Mesothelial cell of epicardium (in vitro differentiated cells): ENCODE measurements at places on chromosomes 11 and 22.

- DNase-seq = no peak
These were observed 2.5 kb upstream of the MS4A13 start for GRCh38 chr11:60512651-60513225.

DNA sequence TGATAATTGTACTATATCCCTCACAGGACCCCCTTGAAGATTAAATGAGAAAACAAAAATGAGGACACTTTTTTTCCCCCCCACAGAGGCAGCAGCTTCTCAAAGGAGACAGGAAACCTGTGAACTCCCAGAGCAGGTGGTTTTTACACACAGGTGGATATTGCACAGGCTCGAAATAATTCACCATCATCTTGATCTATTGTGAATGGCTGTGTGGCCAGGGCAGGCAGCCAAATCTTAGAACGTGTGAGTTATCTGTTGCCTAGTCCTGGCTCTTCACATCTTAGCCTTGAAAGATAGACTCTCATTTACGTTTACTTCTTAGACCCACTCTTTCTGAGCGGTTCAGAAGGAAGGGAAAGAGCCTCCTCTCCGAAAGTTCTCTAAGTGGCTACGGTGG lies 23.5 kb downstream of the PPFIBP2 start:
- DNase-seq = no peak

- no peak for DNase-seq
These were observed 23.8 kb downstream of the MICAL2 start for GRCh38 chr11:12134236-12134585.

DNA sequence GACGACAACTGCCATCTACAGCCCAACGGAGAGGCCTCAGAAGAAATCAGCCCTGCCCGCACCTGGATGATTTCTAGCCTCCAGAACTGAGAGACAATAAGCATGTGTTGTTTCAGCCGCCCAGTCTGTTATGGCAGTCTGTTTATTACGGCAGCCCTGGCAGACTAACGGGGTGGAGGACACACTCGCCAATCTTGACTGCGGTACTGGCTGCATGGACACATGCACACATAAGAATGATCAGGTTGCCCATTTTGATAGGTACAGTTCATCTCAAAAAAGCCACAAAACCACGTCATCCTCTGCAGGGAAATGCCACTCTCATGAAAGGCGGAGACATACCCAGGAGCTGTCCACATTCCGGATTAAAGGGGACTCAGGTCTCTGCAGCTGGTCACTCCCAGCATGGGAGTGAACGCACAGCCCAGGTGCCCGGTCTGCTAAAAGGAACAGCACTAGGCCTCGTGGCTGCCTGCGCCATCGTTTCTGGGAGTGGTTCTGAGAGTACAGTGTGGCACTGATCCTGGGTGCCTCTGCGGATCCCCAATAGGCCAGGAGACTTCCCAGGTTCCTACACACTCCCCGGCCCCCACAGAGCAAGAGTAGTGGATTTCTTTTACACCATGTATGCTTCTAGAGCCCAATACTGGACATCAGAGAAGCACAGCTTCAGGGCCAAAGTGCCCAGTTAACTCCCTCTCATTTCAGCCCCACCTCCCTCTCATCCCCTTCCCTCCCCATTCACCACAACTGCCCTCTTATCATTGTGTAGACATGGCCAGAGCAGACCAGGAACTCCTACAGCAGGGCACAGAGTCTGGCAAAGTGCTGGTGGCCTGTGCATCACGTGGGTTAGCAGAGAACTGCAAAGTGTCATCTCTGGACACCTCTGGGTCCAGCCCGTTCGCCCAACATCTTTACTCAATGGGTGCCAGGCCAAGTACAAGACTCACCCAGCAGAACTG lies 11.7 kb upstream of the COMT start:
- DNase-seq = no peak

DNA sequence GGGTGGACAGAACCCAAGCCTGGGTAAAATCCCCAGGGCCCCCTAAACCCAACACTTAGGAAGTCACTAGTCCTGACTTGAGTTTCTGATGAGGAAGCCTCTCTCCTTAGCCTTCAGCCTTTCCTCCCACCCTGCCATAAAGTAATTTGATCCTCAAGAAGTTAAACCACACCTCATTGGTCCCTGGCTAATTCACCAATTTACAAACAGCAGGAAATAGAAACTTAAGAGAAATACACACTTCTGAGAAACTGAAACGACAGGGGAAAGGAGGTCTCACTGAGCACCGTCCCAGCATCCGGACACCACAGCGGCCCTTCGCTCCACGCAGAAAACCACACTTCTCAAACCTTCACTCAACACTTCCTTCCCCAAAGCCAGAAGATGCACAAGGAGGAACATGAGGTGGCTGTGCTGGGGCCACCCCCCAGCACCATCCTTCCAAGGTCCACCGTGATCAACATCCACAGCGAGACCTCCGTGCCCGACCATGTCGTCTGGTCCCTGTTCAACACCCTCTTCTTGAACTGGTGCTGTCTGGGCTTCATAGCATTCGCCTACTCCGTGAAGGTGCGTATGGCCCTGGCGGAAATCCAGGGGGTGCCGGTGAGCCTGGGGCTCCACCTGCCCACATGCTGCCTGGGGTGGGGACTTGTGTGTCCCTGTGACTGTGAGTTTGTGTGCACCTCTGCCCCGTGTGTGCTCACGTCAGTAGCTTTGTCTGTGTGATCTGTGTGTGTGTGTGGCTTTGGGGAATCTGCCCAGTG lies at the start of gene IFITM1:
TSS of gene IFITM1 (plus strand) at position 254 of the 767 bp plus-strand sequence. CDS start at position 385, 131 bp downstream.
- DNase-seq = no peak

DNA sequence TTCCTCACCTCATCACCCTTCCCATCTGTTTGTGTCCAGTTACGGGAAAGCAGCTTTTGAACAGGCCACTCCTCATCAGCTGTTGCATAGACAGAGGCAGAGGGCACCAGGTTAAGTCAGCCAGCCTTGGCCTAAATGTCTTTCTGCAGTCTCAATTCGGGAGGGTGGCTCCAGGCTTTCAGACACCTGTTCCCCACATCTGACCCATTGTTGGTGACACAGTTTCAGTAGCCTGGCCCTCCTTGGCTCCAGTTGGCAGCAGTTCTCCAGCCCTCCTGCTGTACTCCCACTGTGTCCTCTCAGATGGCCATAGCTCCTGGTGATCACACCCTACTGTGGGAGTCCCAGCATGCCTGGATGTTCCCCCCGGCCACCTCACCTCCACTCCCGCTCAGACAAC lies 70.8 kb upstream of the MYOD1 start:
- no peak for DNase-seq

DNA sequence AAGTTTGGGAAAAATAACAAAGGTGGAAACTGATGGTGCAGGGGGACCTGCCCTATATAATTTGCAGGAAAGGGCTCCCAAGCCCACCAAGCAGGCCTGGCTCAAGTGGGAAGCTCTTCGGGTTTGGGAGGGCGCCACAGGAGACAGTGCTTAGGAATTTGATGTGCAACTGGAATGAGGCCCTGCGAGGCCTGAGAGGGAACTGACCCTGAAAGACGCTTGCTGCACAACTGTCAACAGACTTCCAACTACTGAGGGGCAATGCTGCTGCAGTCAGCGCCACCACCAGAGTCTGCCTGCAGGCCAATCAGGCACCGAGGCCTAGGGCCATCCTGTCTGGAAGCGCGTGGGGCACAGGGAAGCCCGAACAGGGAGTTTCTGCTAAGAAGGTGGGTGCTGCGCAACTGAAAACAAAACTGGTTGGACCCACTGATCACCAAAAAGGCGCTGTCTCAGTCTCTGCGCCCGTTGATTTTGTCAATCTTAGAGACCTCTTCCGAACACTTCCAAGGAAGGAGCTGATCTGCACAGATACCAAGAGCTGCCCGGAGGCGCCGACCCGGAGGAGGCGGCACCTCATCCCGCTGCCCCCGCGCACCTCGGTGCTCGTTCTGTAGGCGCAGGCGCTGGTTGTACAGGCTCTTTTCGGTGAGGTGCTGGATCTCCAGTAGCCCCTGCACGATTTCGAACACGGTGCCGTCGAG lies 667 bp downstream of the DGCR6L start:
- DNase-seq = no peak

- no peak for DNase-seq
These were observed 75.9 kb upstream of the SEPTIN5 start for GRCh38 chr22:19638282-19639015.

- no peak for DNase-seq
These were observed 22.7 kb downstream of the BTBD10 start for GRCh38 chr11:13440100-13440855.

GRCh38 chr11:96265220-96265737 lies 77.7 kb downstream of the MAML2 start:
- no peak for DNase-seq

- no peak for DNase-seq
These were observed 11.3 kb downstream of the EED start for GRCh38 chr11:86255896-86256295.

DNA sequence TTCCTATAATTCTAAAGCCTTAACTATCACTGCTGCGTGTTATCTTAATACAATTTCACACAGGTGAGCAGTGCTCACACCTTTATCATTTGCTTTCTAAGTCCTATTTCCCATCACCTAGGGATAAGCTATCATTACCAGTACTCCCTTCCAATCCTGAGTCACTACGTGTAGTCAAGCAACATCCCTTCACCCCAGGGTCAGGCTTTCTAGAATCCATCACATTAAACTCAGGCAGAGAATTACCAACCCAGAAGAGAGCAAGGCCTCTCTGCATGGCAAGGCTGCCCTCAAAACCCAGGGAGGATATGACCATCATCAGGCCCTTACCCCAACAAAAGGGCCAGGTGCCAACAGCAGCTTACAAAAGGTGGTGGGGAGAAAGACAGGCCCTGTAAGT lies 9.8 kb downstream of the PACSIN2 start:
- DNase-seq = no peak

GRCh38 chr22:45096256-45096907 lies 67.3 kb upstream of the NUP50 start:
- DNase-seq = no peak

DNA sequence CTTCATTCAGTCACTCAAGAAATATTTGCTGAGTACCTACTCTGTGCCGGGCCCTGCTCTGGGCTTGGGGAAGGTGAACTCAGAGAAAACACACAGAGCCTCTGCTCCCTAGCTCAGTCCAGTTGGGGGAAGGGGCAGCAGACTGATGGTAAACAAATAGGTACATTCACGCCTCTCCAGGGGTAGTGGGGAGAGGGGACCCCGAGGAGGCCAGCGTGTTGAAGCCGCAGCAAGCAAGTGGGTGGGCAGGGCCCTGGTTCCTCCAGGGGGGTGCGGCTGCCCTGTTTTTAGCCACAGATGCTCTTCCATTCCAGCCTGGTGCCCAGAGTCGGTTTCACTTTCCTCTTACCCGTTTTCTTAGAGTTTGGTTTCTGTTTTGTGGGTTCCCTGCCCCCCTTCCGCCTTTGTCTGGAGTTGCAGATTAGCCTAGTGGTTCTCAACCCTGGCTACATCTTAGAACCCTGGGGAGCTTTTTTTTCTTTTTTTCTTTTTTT lies 8.7 kb downstream of the DRAP1 start:
- no peak for DNase-seq

- DNase-seq = no peak
These were observed 76.4 kb upstream of the MYOD1 start for GRCh38 chr11:17642980-17643379.

- no peak for DNase-seq
These were observed at the start of gene SYT8 for GRCh38 chr11:1834779-1835670. TSS of gene SYT8 (plus strand) at chr11:1834990. CDS start at chr11:1835106, 116 bp downstream.

DNA sequence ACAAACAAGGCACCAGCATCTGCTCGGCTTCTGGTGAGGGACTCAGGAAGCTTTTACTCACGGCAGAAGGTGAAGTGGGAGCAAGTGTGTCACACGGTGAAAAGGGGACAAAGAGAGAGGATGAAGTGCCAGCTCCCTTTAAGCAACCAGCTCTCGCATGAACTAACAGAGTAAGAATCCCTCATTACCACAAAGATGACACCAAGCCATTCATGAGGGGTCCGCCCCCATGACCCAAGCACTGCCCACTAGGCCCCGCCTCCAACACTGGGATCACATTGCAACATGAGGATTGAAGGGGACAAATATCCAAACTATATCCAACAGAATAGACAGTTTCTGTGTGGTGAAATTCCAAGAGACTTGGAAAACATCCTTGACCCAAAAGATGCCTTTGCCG lies 198.2 kb upstream of the POU2AF2 start:
- no peak for DNase-seq

DNA sequence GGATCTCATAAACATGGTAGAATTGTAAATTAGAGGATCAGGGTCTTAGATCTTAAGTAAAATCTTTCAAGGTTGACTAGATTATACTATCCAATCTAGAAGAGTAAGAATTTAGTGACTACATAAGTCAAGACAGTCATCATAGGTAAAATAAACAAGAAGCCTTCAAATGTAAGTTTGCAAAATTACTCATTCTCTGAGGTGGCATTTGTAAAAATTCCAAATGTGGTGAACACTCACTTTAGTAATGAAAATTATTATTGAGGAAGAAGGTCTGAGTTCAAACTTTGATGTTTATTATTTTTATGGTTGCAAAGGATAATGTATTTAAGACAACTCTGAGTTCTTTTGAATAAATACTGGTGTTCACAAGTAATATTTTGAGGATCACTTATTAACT lies 4.6 kb downstream of the HYLS1 start:
- DNase-seq = no peak

DNA sequence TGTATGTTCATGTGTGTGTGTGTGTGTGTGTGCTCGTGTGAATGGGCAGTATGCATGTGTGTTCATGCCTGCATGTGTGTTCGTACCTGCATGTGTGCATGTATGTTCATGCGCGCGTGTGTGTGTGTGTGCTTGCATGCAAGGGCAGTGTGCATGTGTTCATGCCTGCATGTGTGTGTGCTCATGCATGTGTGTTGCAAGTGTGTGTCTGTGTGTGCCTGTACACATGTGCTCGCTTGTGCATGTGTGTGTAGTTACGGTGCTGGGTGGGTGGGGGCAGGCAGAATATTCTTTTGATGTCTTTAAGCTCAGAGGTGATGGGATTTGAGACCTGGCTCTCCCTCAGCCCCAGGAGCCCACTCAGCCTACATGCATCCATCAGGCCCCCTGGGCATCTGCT lies 822.1 kb downstream of the BRD1 start:
- DNase-seq = no peak
